Fibroblast of skin of left biceps (primary cell): ENCODE measurements at places on chromosomes 7 and 10.

DNA sequence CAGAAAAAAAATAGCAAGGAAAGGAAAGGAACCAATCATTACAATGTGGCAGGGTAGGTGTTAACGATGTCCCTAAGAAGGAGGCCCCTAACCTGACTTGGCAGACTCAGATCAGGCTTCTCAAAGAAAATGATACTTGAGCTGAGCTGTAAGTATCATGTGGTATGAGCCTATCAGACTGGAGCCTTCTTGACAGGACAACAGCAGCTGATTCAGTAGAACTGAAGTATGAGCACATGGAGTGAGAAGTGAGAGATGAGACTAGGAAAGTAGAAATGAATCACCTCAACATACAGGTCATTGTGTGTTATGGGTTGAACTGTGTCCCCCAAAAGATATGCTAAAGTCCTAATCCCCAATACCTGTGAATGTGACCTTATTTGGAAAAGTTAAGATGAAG lies 66.3 kb downstream of the MTERF1 start:
- no peak for DNase-seq

DNA sequence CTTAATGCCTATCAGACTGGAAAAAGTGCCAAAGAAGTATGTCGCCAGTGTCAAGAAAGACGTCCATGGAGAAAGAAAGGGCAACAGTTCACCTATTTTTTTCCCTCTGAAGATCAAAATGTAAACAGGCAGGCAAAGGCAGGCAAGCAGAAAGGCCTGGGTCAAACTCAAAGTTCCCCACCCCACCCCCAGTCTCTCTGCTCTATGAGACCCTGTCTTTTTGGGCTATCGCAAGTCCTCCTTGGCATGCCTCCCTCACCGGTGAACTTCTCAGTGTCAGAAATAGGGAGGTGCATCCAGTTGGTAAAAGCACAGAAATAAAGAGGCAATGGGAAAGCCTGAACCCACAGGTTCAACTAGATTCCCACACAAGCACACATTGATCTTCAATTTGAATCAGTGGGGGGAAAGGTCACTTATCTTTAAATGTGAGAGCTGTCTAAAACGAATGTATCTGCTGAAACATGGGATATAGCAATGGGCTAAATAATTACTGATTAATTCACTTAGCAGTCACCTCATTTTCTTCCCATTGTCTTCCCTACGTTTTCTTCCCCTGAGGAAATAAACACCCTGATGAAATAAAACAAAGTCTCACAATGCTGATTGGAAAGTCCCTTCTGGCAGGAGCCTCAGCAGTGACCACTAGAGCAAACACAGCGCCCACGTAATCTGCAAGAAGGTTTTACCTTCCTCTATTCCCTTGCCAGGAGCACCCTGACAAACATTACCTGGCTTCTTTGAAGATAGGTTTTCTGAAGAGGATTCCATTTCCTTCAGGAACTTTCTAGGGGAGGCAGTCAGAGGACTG lies 31.1 kb downstream of the JAZF1 start:
- DNase-seq: no peak

DNA sequence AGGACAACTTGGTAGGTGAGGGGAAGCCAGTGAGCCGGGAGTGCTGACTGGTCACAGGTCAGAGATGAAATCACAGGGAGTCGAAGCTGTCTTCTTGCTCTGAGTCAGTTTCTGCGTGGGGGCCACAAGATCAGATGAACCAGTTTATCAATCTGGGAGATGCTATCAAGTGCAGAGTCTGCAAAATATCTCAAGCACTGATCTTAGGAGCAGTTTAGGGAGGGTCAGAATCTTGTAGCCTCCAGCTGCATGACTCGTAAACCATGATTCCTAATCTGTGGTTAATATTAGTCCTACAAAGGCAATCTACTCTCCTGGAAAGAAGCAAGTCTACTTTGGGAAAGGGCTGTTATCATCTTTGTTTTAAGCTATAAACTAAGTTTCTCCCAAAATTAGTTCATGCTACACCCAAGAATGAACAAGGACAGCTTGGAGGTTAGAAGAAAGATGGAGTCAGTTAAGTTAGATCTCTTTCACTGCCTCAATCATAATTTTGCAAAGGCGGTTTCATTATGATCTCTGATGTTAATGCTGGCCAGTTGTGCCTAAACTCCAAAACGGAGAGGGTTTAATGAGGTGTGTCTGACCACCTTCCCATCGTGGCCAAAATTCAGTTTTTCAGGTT lies 8.4 kb upstream of the LMOD2 start:
- DNase-seq: no peak

- no peak for DNase-seq
Measured at GRCh38 chr7:561631-562373, 42.2 kb upstream of the PDGFA start.

- no peak for DNase-seq
Measured at GRCh38 chr10:133069033-133069525, 18.6 kb upstream of the ADGRA1 start.

DNA sequence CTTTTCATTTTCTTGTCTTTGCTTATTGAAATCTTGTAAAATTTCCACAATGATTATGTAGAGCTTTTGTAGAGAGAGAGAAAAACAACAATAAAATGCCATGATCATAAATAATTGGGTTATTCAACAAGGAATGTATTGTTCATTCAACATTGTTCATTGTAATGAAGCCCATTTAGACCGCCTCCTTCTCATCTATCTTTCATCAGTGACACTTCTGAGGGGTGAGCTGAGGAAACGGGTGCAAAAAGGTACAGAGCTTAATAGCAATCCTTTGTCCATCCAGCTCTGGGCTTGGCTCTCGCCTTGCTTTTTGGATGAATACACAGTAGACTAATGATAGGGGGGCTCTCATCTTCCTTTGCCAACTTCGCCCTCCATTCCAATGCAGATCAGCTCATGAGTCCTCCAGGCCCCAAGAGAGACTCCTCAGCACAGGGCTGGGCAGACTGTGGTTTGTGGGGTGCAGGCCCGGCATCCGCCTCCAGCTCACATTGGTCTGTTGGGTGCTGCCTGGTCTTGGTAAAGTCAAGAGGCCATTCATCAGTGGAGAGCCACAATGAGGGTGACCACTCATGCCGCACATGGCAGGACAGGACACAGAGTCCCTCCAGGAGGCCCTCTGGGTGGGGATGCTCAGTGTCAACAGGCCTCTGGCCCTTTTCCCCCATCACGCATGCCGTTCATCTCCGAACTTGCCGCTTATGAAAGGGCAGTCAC lies 17.9 kb upstream of the PPA1 start:
- no peak for DNase-seq

- no peak for DNase-seq
Measured at GRCh38 chr7:106979551-106980357, 64.8 kb upstream of the PRKAR2B start.

- DNase-seq: no peak
Measured at GRCh38 chr10:119700321-119700954, 25.4 kb upstream of the INPP5F start.

GRCh38 chr10:95756041-95756761 lies at the start of gene ENTPD1:
Gene ENTPD1, plus strand, starts transcription at chr10:95756163. Its CDS starts 77 bp downstream, at chr10:95756240.
- no peak for DNase-seq

GRCh38 chr7:13007331-13007730 lies 319.9 kb downstream of the ARL4A start:
- DNase-seq: no peak

- DNase-seq: no peak
Measured at GRCh38 chr10:13892001-13892491, 305.3 kb downstream of the PRPF18 start.

DNA sequence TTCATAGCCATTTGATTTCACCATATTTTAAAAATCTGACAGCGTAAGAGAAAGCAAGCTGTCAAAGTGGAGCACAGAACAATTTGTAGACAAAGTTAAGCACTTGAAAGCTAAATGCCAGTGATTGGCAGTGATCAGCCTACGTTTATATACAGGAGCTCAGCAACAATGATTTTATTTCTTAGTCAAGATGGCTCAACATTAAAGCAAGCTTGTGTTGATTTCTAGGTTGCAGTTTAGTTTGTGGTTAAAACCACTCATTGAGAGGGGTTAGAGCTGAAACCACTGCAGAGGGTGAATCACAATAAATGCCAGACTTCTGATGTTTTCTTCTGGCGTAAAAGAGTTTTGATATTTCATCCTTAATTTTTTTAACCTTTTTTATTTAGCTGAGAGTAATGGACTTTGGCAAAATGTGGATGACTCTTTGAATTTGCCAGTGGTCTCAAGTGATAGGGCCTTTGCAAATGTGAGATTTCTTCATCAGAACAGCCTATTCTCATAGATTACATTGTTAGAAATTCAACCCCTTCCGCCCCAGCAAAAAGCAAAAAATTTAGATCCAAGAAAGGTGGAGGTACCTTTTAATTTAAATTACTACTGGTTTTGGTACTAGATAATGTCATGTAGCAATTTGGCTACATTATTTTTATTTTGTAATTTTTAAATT lies 73.8 kb downstream of the SHOC2 start:
- DNase-seq: peak; percentile 74

- no peak for DNase-seq
Measured at GRCh38 chr7:44103566-44103922, 601 bp upstream of the AEBP1 start.

- no peak for DNase-seq
Measured at GRCh38 chr10:4569151-4569550, 256.9 kb upstream of the AKR1E2 start.

DNA sequence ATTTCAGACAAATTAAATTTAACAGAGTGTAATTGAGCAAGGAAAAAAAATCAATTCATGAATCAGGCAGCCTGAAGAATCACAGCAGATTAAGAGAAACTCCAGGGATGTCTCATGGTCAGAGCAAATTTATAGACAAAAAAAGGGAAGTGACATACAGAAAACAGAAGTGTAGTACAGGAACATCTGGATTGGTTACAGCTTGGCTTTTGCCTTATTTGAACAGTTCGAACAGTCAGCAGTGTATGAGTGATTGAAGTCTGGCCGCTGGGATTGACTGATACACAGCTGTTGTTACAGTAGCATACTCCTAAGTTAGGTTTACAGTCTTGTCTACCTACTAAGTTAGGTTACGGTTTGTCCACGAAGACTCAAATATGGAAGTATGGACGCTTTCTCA lies 255.3 kb downstream of the HPSE2 start:
- no peak for DNase-seq

GRCh38 chr10:27826369-27826768 lies 80.8 kb upstream of the MKX start:
- no peak for DNase-seq

DNA sequence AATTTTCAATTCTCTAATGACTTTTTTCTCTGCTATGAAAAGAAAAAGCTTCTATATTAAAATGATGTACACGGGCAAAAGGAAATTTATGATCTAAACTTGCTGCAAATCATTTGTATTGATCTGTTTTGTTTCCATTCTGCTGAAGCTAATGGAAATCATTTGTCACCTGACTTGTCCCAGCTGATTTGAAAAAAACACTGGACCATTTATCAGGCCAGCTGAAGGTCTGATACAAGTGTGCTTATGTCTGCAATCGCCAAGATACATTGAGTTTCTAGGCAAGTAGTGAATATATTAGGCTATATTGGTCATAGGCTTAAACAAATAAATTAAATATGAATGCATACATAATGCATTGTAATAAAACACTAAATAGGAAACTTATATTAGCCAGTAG lies 1309.7 kb downstream of the REEP3 start:
- no peak for DNase-seq
